ENCODE measurements at places on chromosomes 1 and 21.

DNA sequence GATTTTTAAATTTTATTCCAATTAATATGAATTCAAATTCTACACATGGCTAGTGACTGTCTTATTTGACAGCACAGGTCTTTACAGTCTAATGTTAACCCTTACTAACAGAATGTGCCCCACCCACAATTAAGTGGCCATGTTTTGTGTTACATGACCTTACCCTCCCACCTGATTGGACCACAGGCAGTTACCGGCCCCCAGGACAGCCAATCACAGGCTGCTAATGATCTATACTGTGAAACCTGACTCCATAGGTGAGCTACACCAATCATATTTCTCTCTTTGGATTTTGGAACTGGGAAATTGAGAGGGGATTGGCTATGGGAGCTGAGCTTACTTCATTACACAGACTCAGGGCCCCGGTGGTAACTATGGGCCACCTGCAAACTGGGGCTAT lies 27.5 kb downstream of the ZP4 start:
- DNase-seq = no peak

DNA sequence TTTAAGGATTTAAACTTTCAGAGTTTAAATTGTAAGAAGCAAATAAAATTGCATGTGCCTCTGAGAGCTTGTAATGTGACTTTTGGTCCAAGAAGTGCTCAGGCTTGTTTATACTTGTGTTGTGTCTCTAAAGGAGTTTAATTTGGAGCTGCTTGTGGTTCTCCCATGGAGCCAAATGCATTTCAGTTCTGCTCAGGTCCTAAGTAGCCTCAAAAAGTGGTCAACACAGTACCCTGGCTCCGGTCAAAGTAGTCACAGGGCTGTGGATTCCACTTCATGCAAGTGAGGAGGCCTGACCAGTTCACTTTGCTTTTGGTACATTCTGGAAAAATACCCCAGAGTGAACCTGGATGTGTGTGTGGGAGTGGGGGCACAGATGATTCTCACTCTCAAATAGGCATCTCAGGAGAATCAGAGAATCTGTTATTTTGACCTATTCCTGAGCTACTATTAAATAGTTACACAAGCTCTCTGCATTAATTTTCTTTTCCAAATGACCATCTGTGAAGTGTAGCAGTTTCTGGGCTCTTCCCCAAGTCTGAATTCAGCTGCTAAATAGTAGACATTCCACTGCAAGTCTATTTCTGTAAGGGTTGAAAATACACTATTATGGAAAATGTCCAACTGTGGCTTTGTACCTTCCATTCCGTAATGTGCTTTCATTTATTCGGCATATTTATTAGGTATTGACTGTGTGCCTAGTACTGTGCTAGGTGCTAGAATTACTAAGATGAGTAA lies 31.7 kb upstream of the AGO1 start:
- DNase-seq = no peak

GRCh38 chr1:52460694-52461093 lies 56.3 kb downstream of the PRPF38A start:
- peak; percentile 44 for DNase-seq

DNA sequence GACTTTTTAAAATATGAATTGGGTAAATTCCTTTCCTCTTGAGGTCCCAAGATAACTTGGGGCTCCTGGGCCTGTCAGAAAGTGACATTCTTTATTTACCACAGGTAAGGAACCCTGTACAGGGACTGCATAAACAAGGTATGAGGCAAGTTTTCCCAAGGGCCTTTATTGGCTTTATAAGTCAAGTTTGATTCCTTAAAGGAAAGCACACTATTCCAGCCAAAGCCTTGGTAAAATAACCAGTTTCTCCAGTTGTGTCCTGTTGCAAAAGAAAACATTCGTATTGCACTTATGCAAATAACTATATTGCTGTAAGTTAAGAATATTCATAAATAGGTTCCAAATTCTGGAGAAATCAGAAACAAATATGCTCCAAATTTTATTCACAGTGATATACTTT lies 21.9 kb upstream of the METTL18 start:
- no peak for DNase-seq

DNA sequence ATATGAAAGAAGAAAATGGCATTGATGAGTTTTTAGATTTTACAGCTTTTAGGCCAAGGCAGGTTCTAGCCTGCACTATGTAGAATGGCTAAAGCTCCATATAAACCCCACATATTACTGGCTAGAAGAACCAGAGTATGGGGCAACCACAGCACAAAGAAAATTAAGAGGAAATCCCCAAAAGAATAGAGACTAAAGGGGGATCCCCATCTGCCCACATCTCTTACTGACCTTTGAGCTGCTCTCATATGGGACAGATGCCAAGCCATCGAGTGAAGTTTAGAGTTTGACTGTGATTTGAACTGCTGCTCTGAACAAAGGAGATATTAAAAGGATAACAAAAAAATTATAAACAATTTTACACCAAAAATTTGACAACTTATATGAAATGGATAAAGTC lies 102.2 kb upstream of the HAO2 start:
- DNase-seq = no peak

- no peak for DNase-seq
Measured at GRCh38 chr1:157113106-157113505, 13.5 kb upstream of the ETV3L start.

- DNase-seq = no peak
Measured at GRCh38 chr1:203103829-203104495, 18.1 kb upstream of the MYOG start.

- no peak for DNase-seq
Measured at GRCh38 chr1:67060811-67061218, 6.9 kb upstream of the SLC35D1 start.

DNA sequence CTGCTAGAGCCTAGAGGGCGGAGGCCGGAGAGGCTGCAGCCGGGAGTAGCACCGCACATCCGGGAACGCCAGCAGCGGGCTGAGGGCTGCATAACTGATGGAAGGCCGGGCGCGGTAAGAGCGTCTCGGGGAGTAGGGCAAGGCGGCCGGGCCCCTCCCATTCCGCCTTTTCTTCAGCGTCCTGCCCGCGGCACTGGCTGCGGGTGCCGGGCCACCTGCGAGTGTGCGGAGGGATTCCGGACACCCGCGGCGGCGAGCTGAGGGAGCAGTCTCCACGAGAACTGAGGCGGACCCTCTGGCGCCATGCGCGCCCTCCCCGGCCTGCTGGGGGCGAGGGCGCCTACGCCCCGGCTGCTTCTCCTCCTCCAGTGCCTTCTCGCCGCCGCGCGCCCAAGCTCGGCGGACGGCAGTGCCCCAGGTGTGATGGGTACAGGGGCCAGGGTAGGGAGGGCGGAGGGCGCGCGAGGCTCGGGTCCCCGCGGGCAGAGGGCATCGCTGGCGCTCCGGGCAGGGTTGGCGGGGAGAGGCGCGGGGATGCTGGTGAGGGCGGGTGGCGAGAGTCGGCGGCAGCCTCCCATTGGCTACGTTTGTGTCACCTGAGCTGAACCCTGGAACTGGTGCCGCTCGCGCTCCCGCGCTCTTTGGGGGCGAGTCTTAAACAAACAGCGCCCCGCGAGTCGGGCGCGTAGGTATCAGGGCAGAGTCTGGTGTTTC lies 334.4 kb downstream of the SRGAP2C start:
- DNase-seq = peak; percentile 6

DNA sequence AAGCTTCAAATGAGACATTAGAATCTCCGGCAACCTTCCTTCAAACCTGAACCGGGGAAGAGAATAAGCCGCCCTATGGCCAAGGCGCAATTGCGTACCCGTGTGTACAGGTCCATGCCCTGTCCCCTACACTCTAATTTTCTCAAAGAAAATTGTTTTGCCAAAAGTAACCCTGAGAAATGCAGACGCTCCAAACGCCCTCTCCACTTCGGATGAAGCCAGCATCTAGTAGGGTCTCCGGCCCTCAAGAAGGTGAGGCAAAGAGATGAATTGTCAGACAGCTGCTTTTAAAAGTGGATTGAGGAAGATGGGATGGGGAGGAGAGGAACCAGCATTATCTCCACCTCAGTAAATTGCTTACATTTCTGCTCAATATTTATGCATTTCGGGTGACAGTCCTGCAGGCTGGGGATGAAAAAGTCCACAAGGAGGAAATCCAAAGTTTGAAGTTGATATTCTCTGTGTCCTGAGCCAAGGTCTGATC lies 630 bp upstream of the LHX9 start:
- no peak for DNase-seq

DNA sequence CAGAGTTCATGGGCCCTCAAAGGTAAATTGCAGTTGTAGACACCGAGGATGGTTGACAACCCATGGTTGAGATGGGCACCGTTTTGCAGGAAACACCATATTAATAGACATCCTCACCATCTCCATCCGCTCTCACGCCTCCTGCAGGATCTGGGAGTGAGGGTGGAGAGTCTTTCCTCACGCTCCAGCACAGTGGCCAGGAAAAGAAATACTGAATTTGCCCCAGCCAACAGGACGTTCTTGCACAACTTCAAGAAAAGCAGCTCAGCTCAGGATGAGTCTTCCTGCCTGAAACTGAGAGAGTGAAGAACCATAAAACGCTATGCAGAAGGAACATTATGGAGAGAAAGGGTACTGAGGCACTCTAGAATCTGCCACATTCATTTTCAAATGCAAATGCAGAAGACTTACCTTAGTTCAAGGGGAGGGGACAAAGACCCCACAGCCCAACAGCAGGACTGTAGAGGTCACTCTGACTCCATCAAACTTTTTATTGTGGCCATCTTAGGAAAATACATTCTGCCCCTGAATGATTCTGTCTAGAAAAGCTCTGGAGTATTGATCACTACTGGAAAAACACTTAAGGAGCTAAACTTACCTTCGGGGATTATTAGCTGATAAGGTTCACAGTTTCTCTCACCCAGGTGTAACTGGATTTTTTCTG lies 9.3 kb downstream of the SLAMF8 start:
- DNase-seq = no peak

GRCh38 chr1:247118946-247119446 lies 14.8 kb upstream of the ZNF669 start:
- DNase-seq = peak; percentile 45

GRCh38 chr1:153535242-153536011 lies at the start of gene S100A6:
Gene S100A6 (minus strand): TSS chr1:153535991. CDS start chr1:153535339, 652 bp downstream.
- peak; percentile 54 for DNase-seq

GRCh38 chr21:44028287-44028659 lies 16.2 kb downstream of the TRAPPC10 start:
- DNase-seq = no peak

GRCh38 chr1:195097316-195097715 lies 1510.9 kb downstream of the KCNT2 start:
- DNase-seq = no peak

GRCh38 chr1:208270651-208271141 lies 26.5 kb upstream of the PLXNA2 start:
- DNase-seq = no peak

GRCh38 chr1:6691507-6691906 lies 10.1 kb downstream of the DNAJC11 start:
- DNase-seq = no peak

DNA sequence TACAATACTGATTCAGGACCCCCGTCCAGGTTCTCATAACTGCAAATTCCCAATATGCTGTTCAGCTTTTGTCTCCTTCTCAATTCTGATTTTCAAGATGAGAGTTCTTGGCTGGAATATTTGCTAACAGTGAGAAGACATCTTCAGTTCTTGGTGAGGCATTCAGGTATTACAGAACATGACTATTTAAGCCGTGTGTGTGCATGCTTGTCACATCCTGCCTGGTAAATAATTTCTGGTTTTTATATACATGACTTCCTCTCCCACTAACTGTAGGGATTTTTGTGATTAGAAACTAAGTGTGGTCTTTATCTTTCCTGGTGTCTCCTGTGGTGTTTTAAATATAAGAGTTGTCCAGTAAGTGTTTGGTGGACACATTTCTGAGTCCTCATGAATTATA lies 10.2 kb upstream of the SLC19A2 start:
- DNase-seq = no peak

DNA sequence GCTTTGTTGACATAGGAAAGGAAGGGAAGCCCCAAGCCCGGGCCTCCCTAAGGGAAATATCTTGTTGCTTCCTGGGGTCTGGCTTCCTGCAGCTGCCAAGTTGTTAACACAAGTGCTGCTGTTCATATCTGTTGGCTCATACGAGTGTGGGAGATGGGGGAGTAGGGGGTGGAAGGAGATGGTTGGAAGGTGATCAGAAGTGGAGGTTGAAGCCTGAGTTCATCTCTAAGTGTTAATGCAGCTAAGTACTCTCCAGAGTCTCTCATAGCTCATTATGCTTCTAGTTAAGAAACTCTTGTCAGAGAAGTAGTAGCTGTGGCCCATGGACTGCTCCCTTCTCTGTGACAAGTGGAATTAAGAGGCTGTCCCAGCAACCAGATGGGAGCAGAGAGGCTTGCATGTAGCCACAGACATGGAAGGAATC lies 319.2 kb upstream of the SPAG17 start:
- DNase-seq = no peak

GRCh38 chr1:184393962-184394361 lies 7.1 kb downstream of the C1orf21 start:
- DNase-seq = no peak

- DNase-seq = no peak
Measured at GRCh38 chr1:47940779-47941178, 56.4 kb downstream of the TRABD2B start.

- DNase-seq = no peak
Measured at GRCh38 chr1:1038694-1039093, 18.8 kb downstream of the AGRN start.

DNA sequence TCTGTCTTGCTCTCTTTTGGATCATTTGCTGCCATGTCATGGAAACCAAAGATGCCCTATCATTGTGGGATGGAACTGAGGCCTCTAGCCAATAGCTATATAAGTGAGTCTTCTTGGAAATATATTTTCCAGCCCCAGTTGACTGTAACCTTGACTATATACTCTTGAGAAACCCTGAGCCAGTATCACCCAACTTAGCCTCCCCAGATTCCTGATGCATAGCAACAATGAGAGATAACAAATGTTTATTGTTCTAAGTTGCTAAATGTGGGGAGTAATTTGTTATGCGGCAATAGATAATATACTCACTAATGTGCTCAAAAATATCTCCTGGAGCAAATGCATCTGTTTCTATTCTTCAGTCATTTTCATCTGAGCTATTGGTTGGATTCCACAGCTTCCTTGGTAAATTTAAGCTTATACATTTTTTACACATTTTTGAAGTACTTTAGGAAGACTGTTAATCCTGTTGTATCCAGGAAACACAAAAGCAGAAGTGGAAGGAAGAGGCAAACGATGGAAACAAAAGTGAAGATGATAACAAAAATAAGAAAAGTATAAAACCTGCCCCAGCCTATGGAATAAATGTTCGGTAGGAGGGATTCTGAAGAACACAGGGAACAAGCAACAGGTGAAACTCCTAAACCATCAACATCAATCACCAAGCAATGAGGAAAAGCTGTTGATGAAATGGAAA lies 6.3 kb upstream of the SRRM1 start:
- DNase-seq = no peak

DNA sequence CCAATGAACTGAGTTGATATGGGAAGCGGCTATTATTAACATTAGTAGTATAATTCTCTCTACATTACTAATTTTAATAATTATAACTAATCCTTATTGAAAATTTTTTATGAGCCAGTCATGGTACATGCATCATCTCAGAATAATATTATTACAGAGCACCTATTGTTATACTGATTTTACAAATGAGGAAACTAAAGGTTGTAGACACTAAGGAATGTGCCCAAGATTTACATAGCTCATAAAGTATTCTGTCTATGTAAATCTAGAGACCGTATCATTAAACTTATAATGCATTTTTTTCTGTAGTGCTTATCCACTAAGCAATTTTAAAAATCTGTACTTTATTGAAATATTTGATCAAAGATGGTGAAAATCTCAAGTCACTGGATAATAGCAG lies 825.9 kb downstream of the PLA2G4A start:
- no peak for DNase-seq

Data from NCI-H460 (cell line).